ENCODE measurements at places on chromosomes 12 and 14.
A peak's percentile ranks its signal among the peaks of the same experiment; 100 is the strongest.

DNA sequence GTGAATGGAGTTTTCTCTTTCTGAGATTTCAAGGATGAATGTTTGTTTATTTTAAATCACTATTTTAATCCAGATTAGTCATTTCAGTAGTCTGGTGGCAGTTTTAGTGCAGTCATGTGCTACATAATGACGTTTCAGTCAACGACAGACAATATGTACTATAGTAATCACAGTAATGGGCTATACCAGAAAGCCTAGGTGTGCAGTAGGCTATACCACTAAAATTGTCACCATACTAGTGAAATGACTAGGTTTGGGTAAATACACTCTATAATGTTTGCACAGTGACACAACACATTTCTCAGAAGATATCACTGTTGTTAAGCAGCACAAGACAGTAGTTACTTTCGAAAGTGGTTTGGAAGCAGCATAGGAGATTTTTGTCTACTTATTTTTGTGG, 203.1 kb downstream of the ETNK1 start:
- DNase-seq: no peak

GRCh38 chr14:101020834-101021370, 117.4 kb upstream of the RTL1 start:
- DNase-seq: no peak

- no peak for DNase-seq
These were observed 59.1 kb downstream of the ESR2 start for GRCh38 chr14:64234877-64235651.

DNA sequence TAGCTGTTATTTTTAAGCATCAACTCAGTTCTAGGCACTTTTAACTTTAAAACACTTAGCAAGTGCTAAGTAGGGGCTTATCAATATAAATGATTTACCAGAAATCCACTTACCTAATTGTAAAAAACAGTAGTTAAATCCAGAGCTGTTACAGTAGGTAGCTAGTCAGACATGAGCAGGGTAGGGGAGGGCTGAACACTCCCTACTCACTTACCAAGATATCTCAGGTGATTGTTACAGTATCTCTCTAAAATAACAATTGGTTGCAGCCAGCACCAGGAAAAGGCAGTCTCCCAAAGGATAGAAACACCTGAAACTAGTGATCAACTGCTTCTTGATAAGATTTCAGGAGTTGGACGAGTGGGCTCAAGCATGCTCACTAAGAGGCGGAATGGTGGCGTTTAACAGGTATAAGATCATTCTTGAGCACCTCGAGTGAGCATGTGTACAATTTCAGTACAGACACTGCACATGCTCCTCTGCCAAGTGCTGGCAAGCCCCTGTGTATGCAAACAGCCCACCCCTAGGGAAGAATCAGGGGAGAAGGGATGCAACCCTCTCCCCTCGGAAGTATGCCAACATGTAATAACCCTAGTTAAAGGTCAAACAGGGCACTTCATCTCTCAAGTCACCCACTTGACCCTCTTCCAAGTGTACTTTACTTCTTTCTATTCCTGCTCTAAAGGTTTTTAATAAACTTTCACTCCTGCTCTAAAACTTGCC, 1113.6 kb upstream of the SEL1L start:
- no peak for DNase-seq

DNA sequence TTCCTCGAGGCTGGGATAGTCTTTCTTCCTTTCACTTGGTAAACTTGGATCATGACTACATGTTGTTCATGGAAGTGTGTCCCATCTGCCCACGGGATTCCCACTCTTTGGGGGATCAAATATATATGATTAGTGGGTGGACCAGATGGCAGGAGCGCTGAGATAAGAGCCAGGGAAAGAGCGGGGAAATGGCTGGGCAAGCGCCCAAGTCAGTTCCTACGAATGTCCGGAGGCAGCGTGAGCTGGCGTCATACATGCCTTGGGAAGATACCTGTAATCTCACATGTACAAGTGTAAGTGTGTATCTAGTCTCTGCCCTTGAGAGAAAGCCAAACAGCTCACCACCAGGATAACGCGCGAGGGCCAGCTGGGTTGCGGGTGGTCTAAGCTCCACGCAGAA, 62.3 kb downstream of the FZD10 start:
- no peak for DNase-seq

DNA sequence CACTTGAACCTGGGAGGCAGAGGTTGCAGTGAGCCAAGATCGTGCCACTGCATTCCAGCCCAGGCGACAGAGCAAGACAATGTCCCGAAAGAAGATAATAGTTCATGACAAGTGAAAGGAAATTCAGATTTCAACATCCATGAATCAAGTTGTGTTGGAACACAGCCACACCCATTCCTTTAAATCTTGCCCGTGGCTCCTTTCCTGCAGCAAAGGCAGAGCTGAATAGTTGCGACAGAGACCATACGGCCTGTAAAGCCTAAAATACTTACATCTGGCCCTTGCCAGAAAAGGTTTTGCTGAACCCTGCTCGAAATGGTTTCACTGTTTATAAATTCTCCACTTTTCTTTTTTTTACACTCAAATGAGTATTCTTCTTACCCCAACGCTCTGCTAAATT, 17.7 kb upstream of the ITPK1 start:
- peak; percentile 70 for DNase-seq

DNA sequence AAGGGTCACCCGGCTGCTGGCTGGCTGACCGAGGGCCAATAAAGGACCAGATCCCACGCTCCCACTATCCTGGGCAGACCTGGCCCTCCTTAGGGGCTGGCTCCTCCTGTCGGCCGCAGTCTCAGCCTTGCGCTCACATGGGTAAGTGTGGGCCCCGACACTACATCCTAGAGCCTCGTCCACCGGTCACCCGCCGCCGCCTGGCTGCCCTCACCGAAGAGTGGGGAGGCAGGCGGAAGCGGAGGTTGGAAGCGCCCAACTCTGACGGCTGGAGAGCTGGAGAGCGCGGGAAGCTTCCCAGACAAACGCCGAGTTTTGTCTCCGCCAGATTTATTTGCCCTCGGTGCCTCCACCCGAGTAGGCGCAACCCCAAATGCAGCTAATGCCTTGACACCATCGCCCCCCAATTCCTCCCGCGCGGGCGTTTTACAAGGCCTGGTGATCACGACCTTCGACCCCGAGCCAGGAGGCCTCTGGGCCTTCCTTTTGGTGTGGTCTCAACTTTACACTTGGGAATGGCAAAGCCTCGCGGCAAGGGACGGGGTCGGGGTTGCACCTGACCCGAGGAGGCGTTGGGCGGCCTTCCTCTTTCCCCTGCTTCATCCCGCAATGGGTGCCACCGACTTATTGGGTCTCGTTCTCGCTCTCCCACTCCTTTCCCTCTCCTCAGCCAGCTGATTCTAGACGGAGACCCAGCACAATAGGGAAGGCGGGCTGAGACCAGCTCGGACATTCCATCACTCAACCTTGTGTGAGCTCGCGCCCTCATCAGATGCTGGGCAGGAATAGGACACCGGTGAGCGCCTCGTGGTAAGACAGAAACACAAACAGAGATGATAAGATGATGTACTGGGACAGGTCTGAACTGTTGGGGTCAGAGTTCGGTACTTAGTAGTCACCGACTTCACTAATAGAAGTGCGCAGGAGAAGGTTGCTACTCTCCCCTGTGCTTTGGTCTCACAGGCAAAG, 78.3 kb upstream of the ANO4 start:
- DNase-seq: no peak

DNA sequence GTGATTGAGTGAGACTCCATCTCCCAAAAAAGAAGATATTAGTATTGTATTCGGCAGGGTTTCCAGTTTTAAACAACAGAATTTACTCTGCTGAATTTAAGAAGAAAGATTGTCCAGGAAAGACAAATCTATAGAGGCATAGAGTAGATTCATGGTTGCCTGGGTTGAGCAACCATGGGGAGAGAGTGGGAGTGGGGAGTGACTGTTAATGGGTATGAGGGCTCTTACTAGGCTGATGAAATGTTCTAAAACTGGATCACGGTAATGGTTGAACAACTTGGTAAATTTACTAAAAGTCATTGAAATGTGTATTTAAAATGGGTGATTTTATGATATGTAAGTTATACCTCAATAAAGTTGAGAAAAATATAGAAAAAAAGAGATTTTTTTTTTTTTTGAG, 13.9 kb upstream of the C12orf76 start:
- DNase-seq: no peak

DNA sequence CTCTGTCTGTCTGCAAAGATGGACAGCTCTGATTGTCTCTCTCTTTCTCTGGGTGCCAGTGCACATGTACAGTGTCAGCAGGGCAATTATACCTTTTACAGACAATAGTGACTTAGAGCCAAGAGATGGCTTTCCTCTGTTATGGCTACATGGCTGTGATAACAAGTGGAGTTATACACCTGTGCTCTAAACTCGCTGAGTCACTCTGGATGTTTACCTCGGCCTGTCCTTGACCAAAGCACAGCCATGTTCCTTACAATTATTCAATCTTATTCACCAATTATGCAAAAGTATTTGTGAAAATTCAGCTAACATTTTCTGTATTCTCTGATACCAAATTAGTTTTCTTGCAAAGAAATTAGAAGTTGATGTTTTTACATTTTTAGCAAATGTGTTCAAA, 475.5 kb upstream of the CCDC196 start:
- no peak for DNase-seq

DNA sequence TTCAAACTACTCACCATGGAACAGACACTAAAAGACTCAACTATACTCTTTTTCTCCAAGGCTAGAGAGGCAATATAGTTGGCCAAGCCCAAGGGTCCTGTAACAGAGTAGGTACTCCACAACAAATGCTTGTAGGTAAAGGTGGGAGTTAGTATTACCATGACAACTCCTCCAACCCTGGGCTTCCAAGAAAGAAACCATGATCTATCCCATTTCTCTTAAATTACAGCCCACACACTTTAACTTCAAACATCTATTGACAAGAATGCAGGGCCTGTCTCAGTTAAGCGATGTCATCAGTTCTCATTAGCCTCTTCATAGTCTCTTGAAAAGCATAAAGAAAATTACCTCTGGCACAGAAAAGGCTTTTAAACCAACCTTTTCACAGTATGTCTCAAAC, 25.0 kb downstream of the ERH start:
- DNase-seq: no peak

- DNase-seq: no peak
These were observed 12.4 kb downstream of the COPZ1 start for GRCh38 chr12:54337280-54337842.

GRCh38 chr12:52166672-52167071, 25.1 kb downstream of the KRT80 start:
- DNase-seq: no peak

DNA sequence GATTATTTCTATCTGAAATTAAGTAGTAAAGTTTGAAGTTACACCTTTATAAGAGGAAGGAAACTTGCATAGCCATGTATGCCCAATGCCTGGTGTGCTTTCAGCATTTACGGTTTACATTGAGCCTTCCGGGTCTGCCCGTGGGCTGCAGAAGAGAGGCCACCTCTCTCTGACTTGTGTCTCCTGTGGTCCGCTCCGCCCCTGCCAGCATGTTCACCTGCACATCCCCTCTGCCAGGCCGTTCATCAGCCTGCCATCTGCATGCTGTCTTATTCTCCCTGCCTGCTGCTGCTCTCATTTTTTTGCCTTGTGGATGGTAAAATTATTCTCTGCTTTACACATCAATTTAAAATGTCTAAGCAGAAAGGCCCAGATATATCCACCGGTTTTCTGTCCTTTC, 41.5 kb upstream of the DYNC1H1 start:
- no peak for DNase-seq

- no peak for DNase-seq
These were observed 16.6 kb downstream of the LRTM2 start for GRCh38 chr12:1836854-1837421.

- DNase-seq: no peak
These were observed 426.7 kb upstream of the DCN start for GRCh38 chr12:91609283-91609682.

- no peak for DNase-seq
These were observed 108.7 kb upstream of the MIS18BP1 start for GRCh38 chr14:45361727-45362126.

GRCh38 chr14:56059054-56059453, 59.2 kb upstream of the PELI2 start:
- no peak for DNase-seq

GRCh38 chr12:110301065-110301806, 20.2 kb downstream of the ATP2A2 start:
- DNase-seq: no peak

- DNase-seq: no peak
These were observed 43.8 kb downstream of the ANO6 start for GRCh38 chr12:45259675-45260074.

- no peak for DNase-seq
These were observed 324 bp upstream of the HOXC9 start for GRCh38 chr12:53999559-54000115.

All from BJ (cell line).